ENCODE measurements at places on chromosomes 13 and 19.

- peak; percentile 45 for DNase-seq
Measured at GRCh38 chr13:106570299-106570852, 2.4 kb upstream of the ARGLU1 start.

DNA sequence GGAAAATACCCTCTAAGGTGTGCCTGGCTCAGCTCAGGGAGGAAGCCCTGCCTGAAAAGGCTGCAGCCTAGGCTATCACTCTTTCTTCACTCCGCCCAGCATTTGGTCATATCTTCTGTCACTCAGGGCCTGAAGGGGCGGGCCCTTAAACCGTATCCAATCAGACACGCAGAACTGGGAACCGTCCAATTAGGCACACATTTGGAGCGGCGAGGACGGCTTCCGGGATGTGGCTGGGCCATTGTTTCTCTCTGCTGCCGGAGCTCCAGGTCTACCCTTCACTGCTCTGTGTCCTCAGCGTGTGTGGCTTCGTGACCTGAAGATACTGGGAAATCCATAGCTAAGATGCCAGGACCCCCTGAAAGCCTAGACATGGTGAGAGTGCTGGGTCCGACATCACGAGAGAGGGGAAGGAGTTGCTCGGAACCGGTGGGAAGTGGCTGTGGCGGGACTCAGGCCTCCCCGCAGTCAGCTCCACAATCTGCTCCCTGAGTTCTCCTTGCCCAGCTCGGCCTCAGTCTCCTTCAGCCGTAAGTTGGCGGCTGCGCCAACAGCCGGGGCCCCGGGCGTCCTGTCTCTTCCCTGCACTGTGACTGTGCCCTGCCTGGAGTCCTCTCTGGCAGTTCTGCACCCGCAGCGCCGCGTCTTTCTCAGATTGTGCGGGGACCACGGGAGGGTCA lies at the start of gene ZNF493:
Gene ZNF493 (plus strand): TSS at position 241 of the 680 bp plus-strand sequence. CDS start 105 bp downstream, at position 346.
- DNase-seq, result peak; percentile 75

GRCh38 chr13:35780613-35781012 lies 304.1 kb upstream of the MAB21L1 start:
- no peak for DNase-seq

DNA sequence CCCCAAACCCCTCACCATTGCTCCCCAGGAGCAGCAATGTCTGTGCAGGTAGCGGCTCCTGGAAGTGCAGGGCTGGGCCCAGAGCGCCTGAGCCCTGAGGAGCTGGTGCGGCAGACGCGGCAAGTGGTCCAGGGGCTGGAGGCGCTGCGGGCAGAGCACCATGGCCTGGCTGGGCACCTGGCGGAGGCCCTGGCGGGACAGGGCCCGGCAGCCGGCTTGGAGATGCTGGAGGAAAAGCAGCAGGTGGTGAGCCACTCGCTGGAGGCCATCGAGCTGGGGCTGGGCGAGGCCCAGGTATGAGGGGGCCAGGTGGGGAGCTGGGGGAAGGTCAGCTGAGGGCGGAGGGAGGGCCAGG lies 4.9 kb downstream of the KLC3 start:
- DNase-seq, result no peak

DNA sequence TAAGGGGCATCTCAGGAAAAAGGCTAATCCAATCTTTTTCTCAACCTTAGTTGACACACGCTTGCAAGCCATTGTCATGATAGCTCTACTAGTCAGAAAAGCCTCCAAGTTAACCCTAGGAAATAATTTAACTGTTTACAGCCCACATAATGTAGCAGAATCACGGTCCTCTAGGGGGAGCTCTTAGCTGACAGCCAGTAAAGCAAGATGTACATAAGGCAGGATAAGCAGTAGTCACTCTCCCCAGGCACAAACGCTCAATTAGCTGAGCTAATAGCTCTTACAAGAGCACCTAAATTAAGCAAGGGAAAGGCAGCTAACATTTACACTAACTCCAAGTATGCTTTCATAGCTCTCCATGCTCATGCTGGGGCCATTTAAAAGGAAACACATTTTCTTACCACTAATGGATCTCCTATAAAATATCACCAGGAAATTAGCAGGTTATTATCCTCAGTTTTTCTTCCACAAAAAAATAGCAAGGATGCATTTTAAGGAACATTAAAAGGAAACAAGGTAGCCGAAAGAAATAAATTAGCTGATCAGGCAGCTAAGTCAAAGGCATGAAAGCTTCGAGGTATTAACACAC lies 33.7 kb upstream of the ZSCAN5A start:
- DNase-seq, result no peak

DNA sequence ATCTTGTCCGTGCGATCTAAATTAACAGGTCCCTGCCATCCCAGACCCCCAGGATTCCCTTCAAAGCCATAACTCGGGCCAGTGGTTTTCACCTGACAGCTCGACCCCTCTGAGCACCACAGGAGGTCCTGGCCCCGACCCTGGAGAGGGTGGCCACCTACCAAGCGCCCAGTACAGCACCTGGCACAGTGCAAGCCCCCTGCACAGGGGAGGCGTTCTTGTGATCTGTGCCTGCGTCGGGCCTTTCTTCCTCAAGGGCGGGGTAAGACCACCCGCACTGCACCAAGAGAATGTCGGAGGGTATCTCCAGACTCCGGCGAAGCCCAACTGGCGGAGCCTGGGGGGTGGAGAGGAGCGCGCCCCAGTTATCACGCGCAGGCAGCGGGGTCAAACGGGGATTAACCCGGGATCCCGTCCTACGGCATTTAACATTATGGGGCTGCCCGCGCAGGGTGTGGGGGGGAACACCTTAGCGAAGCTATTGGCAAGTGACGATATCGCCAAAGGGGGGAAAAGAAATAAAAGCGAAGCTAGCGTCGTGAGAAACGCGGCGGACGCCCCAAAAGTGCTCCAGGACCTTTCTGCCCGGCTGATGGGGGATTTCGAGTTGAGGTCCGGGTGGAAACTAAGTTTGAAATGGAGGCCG lies 1.3 kb upstream of the HNRNPL start:
- no peak for DNase-seq

DNA sequence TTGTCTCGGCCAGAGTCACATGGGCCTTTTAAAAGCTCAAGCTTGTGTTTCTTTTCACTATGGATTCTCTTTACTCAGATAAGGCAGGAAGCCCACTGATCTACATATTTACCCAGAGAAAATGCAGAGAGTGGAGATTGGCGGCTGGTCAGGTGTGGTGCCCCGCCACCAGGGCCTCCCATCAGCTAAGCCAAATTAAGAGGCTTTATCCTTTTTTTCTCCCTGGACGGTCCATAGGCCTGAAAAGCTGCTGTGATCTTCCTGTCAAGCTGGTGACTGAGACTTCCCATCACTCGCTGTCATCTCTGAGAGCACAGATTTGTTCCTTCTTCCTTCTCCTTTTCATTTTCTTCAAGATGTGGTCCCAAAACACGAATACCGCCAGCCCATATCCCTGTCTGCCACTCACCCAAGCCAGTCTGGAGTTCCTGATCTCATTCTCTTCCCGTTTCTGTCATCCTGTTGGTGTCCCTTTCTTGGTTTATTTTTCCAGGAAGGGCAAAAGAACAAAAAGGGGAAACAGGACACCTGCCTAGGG lies 1.9 kb downstream of the SAFB start:
- DNase-seq, result no peak

- peak; percentile 53 for DNase-seq
Measured at GRCh38 chr19:2097203-2097885, 629 bp downstream of the IZUMO4 start.

DNA sequence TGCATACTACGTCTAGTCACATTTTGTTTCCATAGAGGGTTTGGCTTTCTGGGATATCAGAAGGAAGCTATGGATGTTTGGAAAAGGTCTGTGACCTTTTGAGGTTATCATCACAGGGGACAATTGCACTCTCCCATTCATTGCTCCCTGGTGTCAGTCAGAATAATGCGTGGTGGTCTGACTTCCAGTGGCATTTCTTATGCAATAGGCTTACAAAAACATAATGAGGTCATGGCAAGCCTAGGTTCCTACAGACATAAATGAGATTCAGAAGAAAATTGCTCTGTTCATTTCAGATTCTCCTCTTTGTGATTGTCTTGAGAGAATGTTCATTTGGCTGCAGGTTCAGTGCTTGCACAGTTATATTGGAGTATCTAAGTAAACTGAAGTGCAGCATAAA lies 54.6 kb downstream of the ARHGAP35 start:
- no peak for DNase-seq

DNA sequence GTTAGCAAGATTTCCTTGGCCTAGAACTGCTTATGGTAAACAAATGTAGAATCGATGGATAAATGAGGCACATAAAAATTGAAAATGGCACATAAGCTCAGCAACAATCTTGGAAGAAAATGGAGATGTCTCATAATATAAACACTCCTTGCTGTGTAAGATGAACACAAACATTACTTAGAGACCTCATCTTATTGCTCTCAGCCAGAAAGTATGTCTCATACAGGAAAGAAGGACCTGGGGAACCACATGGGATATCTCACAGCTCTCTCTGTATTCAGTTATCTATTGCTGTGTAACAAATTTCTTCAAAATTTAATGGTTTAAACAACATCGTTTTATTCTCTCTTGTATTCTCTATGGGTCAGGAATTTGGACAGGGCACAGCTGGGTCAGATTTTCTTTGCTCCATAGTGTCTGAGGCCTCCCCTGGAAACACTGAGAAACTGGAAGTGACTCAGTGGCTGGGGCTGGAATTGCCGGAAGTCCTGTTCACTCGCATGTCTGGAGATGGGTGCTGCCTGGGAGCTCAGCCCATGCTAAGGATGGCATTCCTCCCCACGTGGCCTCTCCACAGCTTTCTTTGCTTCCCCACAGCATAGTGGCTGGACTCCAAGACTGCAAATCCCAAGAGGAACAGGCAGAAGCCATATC lies 105.1 kb downstream of the NUFIP1 start:
- DNase-seq, result no peak

GRCh38 chr19:47187797-47188196 lies 43.2 kb downstream of the BBC3 start:
- DNase-seq, result no peak

GRCh38 chr13:113906571-113906970 lies 42.7 kb upstream of the GAS6 start:
- no peak for DNase-seq

- DNase-seq, result no peak
Measured at GRCh38 chr19:3547767-3548282, 8.9 kb downstream of the TEKTIP1 start.

DNA sequence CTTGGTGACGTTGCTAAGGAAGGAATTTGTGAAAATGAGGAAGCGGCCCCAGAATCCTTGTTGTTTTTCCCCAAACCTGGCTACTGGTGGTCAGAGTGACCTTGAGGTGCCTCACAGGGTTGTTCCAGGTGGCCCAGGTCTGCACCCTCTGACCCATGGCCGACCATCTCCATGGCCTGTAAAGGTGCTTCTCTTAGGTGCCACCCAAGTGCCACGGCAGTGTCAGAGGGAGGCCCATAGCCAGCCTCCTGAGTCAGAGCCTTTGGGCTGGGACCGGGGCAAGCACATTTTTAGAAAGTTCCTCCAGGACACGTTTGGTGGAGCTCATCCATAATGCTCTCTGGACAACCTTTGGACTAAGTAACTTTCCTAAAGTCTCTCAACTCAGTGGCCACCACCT lies 83.9 kb upstream of the IRS2 start:
- DNase-seq, result no peak

GRCh38 chr19:44677019-44677811 lies 5.9 kb downstream of the CEACAM19 start:
- DNase-seq, result no peak

- DNase-seq, result no peak
Measured at GRCh38 chr19:1510442-1510806, 2.4 kb downstream of the ADAMTSL5 start.

DNA sequence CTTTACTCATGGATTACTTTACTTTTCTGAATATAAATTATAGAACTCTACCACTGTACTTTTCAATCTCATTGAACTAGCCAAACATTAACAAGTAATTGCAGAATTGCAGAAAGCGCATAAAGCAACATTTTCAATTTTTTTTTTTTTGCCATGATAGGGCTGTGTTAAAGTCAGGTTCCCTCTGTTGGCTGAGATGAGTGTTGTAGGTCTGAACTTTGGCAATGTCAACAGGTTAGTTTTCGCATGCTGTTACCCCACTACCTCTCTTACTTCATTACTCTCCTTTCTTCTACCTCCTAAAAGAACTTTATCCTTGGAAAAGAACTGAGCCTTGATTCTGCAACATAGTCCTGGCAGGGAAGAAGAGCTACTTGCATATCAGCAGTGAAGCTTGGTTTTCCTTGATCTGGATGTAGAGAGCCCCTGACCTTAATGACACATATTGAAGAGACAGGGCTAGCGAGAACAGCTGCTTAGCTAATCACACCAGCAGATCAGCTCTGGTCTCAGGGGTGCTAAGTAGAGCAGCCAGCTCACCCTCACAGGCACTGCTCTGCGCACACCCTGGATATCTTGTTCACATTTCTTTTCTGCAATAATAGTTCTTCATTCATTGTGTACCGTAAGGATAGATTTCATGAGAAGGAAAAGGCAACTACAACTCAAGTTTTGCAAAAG lies 119.5 kb downstream of the FLT1 start:
- DNase-seq, result no peak

DNA sequence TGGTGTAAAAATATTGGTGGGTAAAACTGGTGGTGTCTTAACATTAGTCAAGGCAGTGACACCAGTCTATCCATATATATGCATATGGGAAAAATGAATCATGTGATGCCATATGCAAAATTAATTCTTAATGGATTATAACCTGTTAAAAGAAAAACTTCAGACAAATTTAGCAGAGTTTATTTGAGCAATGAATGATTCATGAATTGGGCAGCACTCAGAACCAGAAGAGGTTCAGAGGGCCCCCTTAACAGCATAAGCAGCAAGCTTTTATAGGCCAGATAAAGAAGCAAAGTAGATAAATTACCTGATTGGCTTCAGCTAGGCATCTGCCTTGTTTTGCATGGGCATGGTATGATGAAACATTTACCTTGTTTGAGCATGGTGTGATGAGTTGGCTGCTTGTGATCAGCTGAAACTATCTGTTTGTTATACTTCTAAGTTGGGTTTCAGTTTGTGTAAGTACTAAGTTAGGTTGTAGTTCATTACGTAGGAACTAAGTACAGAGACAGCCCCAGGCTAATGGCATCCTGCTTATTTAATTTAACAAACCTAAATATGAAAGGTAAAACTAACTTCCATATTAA lies 66.6 kb downstream of the DNAJC15 start:
- no peak for DNase-seq
